NCI-H146 (cell line): ENCODE measurements at places on chromosomes 13 and 19.
A peak's percentile ranks its signal among the peaks of the same experiment; 100 is the strongest.

DNA sequence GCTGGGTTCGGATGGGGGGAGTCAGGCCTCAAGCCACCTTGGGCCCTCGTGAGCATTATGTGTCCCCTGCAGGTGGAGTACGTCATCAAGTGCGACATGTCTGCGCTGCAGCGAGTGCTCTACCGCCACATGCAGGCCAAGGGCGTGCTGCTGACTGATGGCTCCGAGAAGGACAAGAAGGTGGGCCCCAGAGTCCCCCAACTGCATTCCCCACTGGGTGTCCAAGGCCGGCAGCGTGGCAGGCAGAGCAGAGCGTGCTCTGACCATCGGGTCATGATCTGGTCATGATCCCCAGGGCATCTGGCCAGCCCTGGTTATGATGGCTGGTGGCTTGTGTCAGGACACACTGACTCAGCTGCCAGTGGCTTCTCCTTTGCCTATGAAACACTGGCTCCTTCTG lies 63.4 kb downstream of the SMARCA4 start:
- DNase-seq = no peak

GRCh38 chr19:367963-368629 lies 23.5 kb upstream of the MIER2 start:
- DNase-seq = no peak

DNA sequence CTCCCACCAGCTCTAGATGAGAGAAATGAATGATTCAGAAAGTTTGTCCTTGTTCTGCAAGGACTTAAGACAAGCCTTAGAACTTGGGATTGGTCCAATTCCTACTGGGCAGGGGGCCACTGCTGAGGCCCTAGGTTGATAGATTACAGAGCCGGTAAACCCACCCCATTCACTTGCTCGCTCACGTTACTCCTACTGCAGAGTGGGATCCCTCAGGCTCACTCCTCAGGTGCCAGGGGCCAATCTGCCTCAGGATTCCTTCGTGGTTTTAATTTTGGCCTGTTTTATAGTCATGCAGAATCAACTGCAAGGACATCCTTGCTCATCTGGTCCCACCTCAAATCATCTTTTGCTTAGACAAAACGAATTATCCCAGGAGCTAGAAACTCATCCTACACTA lies 59.0 kb downstream of the SERP2 start:
- no peak for DNase-seq

DNA sequence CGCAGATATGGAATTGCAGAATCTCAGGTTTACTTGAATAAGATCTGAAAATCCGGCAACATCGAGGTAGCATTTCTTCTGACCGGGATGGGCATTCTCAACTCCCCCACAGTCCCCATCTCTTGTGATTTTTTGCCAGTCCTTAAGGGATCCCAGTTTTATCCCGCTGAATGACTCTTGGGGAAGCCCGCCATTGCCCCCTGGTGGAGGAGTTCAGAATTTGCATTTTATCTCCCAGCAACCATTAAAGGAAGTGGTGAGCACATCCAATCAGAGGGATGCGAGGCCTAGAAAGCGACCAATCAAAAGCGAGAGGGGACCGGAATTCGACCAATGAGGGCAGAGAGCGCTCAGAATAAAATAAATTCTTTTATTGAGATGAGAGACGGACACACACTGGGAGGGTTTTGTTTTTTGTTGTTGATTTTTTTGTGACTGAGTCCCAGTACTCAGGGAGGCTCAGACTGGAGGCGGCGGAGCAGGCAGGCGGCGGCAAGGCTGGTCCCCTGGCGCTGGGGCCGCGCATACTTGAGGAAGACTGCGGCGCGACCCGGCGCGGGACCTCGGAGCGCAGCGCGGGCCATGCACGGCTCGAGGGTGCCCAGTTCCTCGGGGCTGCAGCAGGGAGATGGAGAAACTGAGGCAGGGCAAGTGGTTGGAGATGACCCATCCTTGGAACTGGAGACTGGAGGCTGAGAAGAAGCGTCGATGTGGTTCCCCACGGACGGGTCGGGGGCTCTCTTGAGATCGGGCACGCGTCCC lies 3.9 kb upstream of the TTC9B start:
- peak; percentile 83 for DNase-seq

- no peak for DNase-seq
These were observed 65.8 kb downstream of the LRCH1 start for GRCh38 chr13:46618694-46619254.

- DNase-seq = no peak
These were observed 5.1 kb downstream of the MYADM start for GRCh38 chr19:53872762-53873161.

- no peak for DNase-seq
These were observed 28.0 kb downstream of the SERP2 start for GRCh38 chr13:44401577-44401976.
